Activated T-helper 1 cell treated with Interleukin-2 at 50 U/mL for 16 hours (primary cell): ENCODE measurements at places on chromosomes 6 and 20.

GRCh38 chr6:108850669-108851465, 2.6 kb downstream of the ARMC2 start:
- no peak for DNase-seq

DNA sequence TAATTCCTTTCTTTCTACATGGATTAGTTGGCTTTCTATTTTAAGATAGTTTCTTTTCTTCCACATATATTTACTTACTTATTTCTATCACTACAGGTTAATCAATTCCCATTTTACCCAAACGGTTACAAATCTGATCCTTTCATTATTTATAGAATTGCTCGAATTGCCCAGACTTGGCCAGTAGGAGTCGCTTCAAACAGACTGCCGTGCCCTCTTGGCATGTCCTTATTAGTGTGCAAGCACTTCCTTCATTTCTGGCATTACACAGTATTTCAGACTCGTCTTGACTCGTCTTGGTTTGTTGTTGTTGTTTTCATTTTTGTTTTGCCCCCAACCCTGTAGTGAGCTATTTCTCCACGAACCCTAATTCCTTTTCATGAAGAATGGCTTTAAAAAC, 74.6 kb downstream of the SAMD3 start:
- no peak for DNase-seq

DNA sequence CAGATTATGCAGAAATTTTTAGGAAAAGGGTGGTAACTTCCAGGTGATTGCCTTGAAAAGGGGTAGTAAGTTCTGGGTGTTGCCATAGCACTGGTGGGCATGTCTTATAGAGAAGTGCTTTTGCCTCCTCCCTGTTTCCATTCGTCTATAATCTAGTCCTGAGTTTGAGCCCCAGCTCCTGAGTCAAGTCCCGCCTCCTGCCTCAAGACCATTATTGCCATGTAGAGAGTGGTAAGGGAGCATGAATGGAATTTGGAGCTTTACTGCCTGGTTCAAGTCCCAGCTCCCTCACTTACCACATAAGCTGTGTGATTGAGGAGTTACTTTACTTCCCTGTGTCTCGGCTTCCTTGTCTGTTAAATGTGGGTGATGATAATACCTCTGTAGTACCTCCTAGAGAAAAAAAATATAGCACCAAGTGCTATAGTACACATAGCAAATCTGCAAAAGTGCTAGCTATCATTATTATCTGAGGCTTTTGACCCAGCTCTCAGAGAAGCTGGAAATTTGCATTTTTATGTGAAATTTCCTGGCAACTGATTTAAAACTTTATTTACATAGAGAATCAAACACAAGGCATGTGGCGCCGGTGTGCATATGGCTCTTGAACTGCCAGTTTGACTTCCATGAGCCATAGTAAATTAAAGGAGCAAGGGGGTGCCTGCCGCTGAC, 36.0 kb downstream of the TGM6 start:
- DNase-seq: no peak

GRCh38 chr6:168158213-168158979, 79.4 kb upstream of the FRMD1 start:
- DNase-seq: no peak

DNA sequence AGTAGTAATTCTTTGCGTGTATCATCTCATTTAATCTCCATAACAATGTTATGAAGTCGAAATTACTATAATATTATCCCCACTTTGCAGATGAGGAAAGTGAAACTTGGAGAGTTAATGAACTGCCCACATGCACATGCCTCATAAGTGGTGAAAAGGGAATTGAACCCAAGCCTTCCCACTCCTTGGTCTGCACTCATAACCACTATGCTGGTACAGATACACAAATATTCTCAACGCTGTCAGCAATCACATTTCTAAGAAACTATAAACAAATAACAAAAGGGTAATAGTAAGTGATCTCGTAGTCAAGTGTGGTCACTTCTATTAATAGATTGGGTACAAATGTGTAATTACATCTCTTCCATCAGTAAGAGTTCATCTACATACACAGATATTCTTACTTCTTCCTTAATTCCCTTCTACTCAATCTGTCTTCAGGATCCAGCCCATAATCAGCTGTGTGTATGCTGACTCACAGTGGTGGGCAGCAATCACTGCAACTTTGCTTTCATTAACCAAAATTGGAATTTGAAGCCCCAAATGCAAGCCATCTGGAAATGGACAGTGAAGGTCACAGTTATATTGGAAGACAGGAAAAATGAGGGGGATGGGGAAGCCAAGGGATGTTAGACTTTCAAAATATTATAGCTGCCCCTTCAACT, 6.6 kb downstream of the PRSS35 start:
- DNase-seq: no peak

DNA sequence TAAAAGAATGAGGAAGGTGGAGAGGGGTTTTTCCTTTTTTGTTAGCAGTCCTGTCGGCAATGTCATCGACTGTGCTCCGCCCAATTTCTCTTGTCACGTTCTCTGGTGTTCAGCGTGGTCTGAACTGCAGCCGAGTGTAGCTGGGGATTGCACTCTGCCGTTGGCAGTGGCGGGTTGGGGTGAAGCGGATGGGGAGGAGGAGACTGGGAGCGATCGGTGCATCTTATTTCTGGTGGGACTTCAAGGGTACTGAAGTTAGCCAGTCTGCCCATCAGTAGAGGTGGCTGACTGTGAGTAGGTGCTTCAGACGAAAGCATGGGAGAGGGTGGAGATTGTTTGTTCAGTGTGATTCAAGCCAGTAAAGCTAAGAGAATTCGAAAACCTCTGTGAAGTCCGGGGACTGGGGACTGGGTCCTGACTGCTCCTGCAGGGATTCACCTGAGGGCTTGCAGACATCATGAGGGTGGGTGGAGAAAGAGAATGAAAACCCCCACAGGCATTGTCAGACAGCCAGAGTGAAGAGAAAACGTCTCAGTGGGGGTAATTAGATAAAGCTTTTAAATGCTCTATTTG, 5.1 kb downstream of the RREB1 start:
- DNase-seq: peak; percentile 24

DNA sequence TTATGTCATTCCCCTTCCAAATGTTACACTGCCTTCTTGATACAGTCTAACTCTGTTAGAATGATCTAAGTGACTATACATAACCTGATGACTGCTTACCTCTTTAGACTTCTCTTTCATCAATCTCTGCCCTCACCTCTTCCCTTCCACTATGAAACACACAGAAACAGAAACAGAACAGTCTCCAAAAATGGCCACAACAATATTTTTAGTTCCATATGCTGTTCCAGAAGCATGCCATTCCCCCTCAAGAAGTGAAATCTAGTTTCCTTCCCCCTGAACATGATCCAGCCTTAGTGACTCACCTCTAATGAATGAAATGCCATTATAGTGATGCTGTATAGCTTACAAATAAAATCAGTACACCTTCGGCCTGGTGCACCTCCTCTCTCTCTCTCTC, 229.3 kb upstream of the TENT5A start:
- DNase-seq: no peak

DNA sequence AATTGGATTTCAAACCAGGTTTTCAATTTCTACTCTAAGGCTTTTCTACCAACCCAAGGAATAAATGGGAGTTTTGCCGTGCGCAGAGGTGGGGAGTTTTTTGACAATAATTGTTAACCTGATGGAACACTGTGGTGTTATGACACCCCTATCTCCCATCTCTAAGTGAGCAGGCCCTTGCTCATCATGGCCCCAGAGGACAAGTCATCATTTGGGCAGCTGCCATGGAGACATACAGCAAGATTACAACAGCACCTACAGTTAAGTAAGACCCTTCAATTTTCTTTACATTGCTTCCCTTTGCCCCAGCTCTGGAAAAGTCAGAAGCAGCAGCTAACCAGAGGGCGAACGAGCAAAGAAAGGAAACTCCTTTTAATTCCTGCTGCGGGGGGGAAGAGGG, 54.3 kb downstream of the ADGRF5 start:
- no peak for DNase-seq

- no peak for DNase-seq
Measured at GRCh38 chr6:146357578-146358430, 185.8 kb upstream of the RAB32 start.

DNA sequence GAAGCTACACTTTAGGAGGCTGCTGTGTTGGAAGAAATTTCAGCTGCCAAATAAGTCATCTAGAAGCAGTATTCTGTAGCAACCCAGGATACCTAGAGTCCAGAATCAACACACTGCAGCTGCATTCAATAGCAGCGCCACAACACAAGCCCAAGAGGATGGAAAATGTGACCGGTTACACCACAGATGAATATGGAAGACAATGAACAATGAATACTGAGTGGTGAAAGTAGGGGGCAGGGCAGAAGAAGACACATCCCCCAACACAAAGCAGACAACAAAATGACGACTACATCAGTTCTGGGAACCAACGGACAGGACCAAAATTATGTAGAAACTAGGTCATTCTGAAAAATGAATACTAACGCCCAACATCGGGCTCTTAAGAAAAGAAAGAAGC, 38.2 kb downstream of the KIF6 start:
- no peak for DNase-seq

DNA sequence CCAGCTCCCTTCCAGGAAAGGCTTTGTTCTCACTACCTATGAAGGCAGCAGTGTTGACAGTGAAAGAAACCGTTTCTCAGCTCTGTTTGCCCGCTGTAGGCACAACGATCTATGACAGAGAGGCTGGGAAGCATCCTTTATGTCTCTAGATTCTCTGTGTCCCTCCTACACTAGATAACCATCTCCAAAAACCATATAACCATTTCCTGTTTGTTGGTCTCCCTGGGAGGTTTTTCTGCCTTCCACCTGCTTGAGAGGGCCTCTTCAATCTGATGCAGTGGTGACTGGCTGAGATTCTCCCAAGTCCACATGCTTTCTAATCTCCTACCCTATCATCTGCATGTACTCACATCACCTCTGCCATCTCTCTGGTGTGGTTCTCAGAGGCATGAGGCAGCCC, 32.0 kb upstream of the TMEM217 start:
- no peak for DNase-seq
